Activated CD8-positive, alpha-beta memory T cell treated with anti-CD3 and anti-CD28 coated beads, Interleukin-2, amount 50 U/mL, for 4 hours (primary cell): ENCODE measurements at places on chromosomes 3 and 15.

DNA sequence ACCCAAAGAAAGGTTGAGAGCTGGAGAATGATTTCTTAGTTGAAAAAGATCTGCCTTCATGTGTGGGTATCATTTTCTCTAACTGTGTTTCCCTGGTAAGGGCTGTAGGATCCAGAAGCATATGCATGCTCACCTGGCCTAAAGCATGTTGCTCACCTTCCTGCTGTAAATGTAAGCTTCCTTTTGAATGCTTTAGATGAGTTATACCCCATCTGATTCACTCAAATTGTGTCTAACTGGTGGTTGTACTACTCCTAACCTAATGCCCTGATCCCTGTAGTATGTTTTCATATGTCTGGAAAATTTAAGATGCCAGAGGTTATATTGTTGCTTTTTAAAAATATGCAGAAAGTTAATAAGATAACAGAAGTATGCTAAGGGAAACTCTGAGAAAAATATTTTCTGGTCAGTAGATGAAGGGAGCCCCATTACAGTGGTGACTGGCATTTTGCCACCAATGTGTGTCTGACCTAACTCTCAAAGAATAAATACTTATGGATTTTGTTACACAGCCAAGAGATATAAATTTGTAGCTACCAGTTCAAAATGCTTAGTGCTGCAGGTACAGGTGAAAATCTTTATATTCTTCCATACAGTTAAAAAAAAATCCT lies 7.7 kb downstream of the FILIP1L start:
- DNase-seq = no peak

DNA sequence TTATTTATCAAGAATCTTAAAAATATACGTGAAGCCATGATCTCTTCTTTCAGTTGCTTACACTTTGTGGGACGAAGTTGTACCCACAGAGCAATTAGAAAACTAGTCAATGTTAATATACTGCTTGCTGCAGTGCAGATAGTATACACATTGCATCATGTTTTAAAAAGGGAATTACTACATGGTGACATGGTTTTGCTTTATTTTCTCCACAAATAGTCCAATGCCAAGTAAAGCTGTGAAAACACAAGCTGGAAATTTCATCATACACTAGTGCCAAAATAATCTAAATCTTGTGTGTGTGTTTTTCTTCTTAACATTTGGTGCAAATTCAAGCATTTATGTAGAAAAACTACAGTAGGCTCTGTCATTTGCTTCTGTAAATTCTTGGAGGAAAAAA lies 233.0 kb downstream of the EPHA3 start:
- DNase-seq = no peak

- DNase-seq = no peak
These were observed 108.9 kb upstream of the ETV5 start for GRCh38 chr3:186217820-186218164.

GRCh38 chr15:60477916-60478565 lies 901 bp downstream of the ICE2 start:
- DNase-seq = no peak

GRCh38 chr15:77059786-77060361 lies 11.0 kb downstream of the TSPAN3 start:
- DNase-seq = no peak
